ENCODE measurements at places on chromosomes 7 and 10.

GRCh38 chr7:88306590-88307048 is at the start of gene STEAP4:
Gene STEAP4 (minus strand): TSS chr7:88306894. CDS start chr7:88284269, 22,625 bp downstream.
- no peak for DNase-seq

- no peak for DNase-seq
These were observed 34.1 kb downstream of the SEM1 start for GRCh38 chr7:96675548-96675947.

DNA sequence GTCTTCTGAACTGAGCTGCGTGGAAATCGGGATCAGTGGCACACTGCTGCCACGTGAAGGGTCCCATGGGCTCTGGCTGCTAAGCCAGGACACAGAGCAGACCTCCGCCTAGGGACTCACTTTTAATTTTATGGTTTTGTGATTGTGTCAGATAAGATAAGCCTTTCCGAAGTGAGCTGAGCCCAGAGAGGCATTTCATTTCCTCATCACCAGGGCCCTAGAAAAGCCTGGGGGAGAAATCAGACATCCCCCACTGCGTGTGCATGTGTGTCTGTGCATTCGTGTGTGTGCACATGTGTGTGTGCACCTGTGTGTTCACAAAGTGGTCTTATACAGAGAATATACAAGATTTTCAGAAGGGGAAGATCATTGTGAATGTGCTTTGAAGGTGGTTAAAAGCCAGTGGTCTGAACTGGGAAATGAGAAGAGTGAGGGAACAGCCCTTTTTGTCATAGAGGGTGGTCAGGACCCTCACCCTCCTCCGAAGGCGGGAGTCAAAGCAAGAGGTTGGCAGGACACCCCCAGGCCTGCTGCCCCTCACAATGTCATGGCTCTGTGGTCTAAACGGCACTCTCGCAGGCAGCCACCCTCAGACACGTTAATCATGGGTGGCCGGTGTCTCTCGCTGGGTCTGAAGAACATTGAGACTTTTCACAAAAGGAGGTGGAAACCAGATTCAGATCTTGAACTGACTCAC is 176.1 kb upstream of the PFKP start:
- DNase-seq: no peak

GRCh38 chr7:96084881-96085553 is 236.9 kb downstream of the SLC25A13 start:
- DNase-seq: no peak

GRCh38 chr7:50921114-50921813 is 138.6 kb upstream of the GRB10 start:
- DNase-seq: peak; percentile 67

DNA sequence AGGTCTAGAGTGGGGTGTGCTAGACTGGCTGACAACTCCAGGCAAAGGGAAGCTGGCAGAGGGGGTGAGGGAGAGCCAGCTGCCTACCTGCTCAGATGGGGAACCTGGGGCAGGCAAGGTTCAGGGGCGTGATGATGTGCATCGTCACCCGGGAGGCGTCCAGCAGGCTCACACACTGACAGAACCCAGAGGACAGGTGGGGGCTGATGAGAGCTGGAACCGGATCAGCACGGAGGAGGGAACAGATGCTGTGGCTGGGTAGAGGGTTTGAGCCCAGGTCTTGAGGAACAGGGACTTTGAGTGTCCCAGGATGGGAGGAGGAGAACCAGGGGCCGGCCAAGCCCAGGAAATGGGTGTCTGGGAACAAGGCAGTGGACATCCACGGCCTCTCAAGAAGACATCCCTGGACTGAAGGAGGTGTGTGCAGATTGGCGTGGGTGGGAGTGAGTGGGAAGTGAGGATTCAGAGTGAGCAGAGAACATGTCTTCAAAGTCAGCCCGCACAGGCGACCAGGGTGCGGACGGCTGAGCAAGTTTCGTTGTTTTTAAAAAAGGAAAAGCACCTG is 3.9 kb downstream of the RASGEF1A start:
- no peak for DNase-seq

DNA sequence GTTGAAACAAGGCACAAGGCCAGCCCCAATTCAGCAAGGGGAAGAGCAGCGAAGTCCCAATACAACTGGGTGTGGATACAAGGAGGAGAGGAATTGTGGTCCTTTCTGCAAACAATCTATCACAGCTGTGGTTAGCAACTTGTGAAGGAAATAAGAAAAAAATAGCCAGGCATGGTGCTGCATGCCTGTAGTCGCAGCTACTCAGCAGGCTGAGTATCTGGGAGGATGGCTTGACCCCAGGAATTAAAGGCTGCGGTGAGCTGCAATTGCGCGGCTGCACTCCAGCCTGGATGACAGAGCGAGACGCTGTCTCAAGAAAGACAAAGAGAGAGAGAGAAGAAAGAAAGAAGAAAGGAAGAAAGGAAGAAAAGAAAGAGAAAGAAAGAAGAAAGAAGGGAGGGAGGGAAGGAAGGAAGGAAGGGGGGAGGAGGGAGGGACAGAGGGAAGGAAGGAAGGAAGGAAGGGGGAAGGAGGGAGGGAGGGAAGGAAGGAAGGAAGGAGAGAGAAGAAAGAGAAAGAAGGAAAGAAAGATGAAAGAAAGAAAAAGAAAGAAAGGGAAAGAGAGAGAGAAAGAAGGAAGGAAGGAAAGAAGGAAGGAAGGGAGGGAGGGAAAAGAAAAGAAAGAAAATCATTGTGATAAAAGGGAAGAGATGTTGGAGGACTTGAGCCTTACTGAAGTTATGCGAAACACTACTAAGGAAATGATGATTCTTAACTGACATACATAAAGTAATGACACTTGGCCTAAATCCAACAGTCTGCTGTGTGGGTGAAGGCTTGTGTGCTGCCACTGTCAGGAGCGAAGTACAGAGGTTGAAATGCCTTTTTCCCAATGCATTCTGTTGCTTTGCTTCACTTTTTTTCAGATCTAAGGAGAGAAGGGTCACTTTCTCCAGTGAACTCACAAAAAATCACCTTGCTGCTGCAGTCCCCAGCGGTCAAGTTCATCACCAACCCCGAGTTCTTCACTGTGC is 117.0 kb upstream of the STK17A start:
- DNase-seq: no peak

GRCh38 chr7:18503126-18503866 is 7.7 kb downstream of the HDAC9 start:
- DNase-seq: no peak

- DNase-seq: no peak
These were observed 80.4 kb downstream of the PPP1R3C start for GRCh38 chr10:91552274-91553095.

DNA sequence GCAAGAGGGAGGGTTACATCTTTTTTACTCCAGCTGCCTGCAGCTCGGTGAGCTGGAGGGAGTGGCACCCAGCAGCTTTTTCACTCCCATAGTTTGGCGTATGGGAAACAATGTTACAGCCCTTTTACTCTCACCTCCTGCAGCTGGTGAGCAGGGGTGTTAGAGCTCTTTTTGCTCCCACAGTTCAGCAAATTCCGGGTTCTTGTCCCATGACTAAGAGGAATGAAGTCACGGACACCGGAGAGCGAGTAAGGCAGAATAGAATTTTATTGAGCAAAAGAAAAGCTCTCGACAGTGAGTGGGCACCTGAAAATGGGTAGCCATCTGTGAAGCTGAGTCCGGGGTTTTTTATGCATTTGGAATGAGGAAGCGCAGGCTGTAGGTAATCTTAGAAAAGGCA is 446.6 kb downstream of the GFRA1 start:
- no peak for DNase-seq

- DNase-seq: no peak
These were observed 46.8 kb downstream of the CHST3 start for GRCh38 chr10:72011016-72011415.

DNA sequence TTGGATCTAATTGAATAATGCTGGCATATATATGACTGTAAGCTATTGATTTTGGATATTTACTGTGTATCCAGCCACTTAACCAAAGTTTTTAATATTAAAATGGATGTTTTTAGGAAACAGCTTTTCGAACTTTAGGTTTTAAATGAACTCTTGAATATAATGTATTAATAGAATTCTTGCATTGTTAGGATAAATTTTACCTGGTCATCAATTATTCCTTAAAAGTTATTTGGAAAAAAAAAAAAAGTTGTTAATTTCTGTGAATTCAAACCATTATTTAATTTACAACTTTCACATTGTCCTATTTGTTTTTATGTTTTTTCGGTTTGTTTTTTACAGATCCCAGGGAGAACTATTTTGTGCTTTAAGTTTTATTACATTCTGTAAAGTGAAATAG is 9.8 kb downstream of the TMEM209 start:
- DNase-seq: no peak

DNA sequence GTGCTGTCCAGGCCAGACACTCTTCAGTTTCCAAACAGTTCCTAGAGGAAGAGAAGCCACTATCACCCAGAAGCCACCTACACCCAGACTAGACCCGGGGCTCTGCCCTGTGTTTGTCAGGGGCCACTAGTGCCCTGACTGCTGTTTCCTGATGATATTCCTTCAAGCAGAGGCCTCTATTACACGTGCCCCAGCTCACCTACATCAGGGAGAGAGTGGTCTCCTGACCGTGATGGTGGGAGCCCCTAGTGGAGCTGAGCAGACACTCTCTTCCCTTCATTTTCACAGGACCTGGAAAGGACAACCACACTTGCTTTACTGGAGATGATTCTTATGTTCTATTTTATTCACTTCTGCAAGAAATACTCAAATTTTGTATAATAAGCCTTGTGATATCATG is 9.2 kb downstream of the ZNF394 start:
- DNase-seq: no peak

DNA sequence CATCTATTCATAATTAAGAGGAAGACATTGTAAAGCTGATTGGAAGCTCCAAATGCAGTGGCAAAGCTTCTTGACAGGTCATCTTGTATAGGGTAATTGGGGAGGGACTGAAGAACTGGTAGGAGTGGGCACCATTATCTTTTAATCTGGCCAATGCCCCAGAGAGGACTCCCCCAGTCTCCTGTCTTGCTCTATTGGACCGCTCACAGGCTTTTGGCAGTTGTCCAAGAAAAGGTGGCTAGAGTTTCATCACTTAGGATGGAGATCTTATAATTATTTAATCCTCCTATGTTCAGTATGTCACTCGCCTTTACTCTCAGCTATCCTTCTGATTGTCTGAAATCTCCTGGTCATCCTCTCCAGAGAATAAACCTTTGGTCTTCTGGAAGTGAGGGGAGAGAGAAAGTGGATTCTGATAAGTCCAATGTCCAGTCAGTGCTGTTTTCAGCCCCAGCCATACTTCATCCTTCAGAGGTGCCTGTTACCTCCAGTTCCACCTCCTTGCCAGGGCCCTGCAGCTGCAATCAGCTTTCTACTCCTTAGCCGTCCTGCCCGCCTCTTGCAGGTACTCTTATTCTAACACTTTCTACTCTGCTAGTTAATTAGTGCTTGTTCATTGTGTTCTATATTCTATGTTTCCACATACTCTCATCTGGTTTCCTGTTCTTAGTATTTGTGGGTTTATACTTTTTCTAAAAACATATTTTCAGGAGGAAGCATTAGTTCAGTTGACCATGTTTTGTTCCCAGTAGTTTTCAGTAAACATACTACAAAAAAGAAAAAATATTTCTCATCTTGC is 241.6 kb downstream of the NSUN6 start:
- no peak for DNase-seq

DNA sequence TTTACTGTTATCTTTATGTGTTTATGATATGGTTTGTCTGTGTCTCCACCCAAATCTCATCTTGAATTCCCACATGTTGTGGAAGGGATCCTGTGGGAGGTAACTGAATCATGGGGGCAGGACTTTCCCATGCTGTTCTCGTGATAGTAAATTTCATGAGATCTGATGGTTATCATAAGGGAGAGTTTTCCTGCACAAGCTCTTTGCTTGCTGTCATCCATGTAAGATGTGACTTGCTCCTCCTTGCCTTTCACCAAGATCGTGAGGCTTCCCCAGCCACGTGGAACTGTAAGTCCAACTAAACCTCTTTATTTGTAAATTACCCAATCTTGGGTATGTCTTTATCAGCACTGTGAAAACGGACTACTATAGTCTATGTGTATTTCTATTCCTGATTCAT is 539.0 kb downstream of the ARL4A start:
- no peak for DNase-seq

DNA sequence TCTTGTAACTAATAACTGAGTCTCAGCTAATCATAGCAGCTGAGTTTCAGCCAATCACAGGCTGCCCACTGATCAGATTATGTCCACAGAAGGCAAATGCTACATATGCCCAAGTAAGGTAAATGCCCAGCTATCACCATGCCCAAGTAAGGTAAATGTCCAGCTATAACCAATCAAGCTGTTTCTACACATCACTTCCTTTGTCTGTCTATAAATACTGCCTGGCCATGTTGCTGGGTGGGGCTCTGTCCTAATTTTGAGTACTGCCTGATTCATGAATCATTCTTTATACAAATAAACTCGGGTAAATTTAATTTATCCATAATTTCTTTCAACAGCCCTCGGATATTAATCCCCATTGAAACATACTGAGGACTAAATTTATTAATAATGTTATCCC is 312.4 kb downstream of the CACNA2D1 start:
- no peak for DNase-seq

- DNase-seq: no peak
These were observed 10.9 kb downstream of the POR start for GRCh38 chr7:75925717-75926435.

DNA sequence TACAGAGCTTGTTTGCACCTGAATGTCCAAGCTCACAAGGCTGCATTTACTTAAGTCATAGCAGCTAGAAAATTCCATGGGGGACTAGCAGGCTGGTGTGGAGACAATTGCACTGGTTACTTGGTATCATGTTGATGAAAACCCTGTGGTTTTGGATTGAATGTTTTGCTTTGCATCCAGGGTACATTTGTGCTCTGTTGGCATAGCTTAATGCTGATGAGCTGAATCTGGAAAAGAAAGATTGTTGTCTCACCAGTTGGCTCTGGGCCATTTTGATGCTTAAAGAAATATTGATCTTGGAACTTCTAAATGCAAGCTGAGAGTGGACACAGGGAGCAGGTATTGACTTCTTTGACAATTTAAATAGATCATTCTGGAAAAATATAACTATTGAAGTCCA is 122.5 kb upstream of the MBL2 start:
- no peak for DNase-seq

DNA sequence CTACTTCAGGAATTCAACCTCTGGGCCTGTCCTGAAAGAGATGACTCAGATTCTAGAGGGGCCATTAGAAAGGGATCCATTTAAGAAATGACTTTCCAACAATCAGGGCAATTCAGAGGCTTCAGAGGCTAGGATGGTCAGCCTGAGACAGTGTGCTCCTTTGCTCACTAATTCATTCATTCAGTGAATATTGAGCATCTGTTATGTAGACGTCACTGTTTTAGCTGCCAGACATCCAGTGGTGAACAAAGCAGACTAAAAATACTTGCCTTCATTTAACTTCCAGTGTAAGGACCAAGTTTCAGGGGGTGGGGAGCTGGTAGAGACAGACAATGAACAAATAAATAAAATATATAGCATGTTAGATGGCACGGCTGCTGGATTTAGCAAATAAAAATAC is 1.6 kb downstream of the KIAA1217 start:
- DNase-seq: no peak

- DNase-seq: no peak
These were observed 84.2 kb upstream of the CREB5 start for GRCh38 chr7:28328146-28328545.

GRCh38 chr7:42685911-42686310 is 226.0 kb downstream of the C7orf25 start:
- DNase-seq: no peak

- DNase-seq: no peak
These were observed 1095.4 kb upstream of the CELF2 start for GRCh38 chr10:9922126-9922870.
